ENCODE measurements at places on chromosomes 5 and 9. TPM values are rescaled to one million over a fixed set of nuclear protein-coding genes. Genes with fewer than 3 reads are reported as not detected.

Gene PCDHB15
- total RNA-seq: 7.0 TPM

- no peak for DNase-seq
Measured at GRCh38 chr5:139951983-139952382, 91.1 kb downstream of the NRG2 start.

GRCh38 chr9:125397736-125398135, 136.1 kb downstream of the GAPVD1 start:
- DNase-seq: no peak

Gene MELK
- total RNA-seq: 0.13 TPM

- no peak for DNase-seq
Measured at GRCh38 chr5:115209279-115209678, 39.6 kb upstream of the TRIM36 start.

Gene SOX30
- 0.17 TPM for total RNA-seq

DNA sequence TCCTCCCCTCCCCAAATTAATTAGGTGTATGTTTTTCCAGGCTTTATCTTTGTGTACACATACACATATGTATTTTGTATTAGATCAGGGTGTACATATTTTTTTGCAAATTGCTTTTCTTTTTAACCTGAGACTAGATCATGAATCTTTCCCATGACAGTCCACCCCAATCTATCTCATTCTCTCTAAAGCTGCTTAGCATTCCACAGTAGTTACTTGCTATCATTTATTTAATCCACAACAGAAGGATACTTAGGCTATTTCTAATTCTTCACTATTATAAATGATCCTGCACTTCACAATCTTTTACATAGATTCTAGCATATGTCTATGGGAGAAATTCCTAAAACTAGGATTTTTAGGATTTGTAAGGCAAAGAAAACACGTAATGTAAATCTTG, 43.9 kb downstream of the SH3RF2 start:
- no peak for DNase-seq

Gene SAPCD2
- 0.26 TPM for total RNA-seq

DNA sequence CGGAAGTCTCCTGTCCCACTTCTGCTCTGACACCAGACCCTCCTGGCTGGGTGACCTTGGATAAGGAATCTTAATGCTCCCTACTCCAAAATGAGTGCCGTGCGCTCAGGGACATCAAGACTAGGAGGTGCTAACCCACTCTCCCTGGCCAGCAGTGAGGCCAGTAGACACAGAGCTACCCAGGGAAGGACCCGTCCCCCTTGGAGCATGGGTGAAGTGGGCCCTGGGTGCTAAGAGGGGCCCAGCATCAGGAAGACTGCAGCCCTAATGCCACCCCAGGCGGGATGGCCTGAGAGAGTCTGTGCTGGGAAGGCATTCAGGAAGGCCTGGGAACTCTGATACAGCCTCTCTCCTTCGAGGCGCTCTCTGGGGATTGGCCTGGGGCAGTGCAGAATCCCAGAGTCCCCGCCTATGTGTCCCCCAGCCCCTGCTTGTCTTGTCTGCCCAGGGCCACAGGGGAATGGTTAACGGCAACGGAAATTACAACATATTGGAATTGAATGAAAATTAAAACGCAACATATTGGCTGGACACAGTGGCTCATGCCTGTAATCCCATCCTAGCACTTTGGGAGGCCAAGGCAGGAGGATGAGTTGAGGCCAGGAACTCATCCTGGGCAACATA, 29.7 kb upstream of the RNU6ATAC start:
- DNase-seq: no peak

Gene SH3GL2
- total RNA-seq: 3.3 TPM

DNA sequence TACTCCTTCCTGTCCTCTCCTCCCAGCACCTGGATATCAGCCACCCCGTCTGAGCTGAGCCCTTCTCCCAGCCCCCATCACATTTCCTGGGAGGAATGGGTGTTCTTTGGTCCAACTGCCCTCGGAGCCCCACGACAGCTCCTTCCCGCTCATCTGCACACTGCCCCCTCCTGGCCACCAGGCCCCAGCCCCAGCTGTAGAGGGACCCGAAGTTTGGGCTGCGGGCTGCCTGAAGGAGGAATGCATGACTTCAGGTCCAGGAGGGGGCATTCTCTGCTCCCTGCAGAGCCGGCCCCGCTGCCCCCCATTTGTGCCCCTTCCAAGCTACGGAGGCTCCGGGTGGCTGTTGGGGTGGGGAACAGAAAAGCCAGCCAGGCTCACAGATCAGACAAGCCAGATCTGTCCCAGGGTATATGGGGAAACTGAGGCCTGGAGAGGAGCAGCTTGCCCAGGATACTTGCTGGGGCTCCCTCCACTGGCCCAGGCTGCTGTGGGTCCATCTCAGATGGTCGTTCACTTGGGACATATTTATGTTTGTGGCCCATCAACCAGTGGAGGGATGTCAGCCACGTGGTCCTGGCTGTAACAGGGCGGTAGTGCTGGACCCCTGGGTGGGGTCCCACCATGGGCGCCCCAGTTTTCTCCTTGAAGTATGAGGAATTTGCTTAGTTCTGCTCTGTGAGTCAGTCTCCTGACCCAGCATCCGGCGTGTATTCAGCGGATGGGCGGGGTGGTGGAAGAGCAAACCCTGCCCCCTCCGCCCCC, 33.1 kb downstream of the DAB2IP start:
- DNase-seq: no peak

DNA sequence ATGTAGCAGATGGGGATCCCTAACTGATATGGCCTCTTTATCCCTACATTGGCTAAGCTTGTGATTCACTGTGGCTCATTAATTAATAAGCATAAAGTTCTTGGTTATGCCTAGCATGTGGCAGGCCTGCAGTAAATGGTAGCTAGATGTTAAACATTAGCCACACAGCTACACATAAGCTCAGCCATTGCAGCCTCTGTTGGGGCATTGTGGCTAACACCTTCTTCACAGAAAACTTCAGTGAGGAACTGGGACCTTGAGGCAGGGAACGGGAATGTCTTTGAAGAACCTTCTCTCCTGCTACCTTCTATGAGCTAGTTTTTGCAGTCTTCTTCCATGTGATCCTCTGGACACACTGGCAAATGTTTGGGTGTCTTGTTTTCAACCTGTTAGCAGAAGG, 338.2 kb downstream of the NTRK2 start:
- DNase-seq: no peak

GRCh38 chr5:116773926-116774325, 199.3 kb upstream of the SEMA6A start:
- no peak for DNase-seq

DNA sequence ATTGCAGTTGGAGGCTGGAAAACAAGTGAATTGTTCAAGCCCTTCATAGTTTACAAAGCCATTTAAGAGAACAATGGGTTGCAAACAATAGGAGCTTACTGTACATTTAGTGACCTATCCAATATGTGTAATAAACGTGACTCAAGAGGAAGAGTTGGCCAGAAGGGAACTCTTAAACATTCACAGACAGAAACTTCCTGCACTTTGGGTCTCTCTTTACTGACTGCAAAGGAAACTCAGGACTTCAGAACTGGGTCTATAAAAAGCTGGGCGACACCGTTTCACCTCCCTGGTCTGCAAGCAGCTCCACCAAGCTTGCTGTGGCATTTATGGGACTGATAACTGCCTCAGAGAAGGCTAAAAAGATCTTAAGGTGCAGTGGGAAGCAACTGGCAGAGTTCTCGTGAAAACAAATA, 48.7 kb upstream of the SPATA31D4 start:
- no peak for DNase-seq

- DNase-seq: no peak
Measured at GRCh38 chr9:138042640-138043039, 165.1 kb downstream of the CACNA1B start.

- DNase-seq: no peak
Measured at GRCh38 chr5:109105631-109106267, 304.0 kb downstream of the PJA2 start.

Gene C9orf50
- total RNA-seq: not detected

GRCh38 chr5:68149189-68149588, 66.4 kb upstream of the PIK3R1 start:
- no peak for DNase-seq

- no peak for DNase-seq
Measured at GRCh38 chr5:17412760-17413671, 85.0 kb upstream of the TAF11L2 start.

- DNase-seq: no peak
Measured at GRCh38 chr9:133775951-133776905, 38.1 kb upstream of the SARDH start.

DNA sequence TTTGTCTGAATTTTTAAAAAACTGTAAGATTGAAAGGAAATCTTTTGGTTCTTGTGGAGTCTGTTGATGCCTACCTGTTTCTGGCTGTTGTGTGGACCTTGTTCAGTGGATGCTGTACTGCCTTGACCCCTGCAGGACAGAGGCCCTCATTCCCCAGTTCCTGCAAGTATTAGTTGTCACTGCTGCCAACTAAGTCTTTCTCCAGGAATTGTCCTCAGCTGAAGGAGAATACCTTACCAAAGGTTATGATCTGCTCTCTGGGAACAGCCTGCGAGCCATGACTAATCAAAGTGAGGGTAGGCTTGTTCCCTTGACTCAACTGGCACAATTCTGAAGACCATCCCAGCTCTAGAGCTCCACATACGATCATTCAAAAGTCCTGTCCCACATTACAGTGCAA, 145.3 kb upstream of the FST start:
- no peak for DNase-seq

- no peak for DNase-seq
Measured at GRCh38 chr9:20012232-20012631, 223.4 kb upstream of the SLC24A2 start.

GRCh38 chr9:121192959-121193640, 8.6 kb downstream of the RAB14 start:
- no peak for DNase-seq

Gene RAD17
- 20.2 TPM for total RNA-seq

Gene IL5
- not detected for total RNA-seq

DNA sequence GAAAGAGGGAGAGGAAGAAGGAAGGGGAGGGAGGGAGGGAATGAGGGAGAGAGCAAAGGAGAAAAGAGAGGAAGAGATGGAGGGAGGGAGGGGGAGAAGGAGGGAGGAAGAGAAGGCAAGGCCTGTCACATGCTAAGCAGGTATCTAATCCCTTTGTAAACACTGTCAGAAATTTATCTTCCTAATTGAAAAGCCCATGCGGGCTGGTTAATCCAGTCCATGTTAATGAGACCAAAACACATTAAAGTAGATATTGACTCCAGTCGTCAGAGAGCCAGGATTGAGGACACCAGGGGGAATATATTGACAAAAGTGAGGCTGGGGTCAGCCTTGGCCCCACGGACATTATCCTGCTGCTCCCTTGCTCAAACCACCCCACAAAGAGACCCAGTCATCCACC, 37.4 kb upstream of the ALDH1B1 start:
- no peak for DNase-seq

DNA sequence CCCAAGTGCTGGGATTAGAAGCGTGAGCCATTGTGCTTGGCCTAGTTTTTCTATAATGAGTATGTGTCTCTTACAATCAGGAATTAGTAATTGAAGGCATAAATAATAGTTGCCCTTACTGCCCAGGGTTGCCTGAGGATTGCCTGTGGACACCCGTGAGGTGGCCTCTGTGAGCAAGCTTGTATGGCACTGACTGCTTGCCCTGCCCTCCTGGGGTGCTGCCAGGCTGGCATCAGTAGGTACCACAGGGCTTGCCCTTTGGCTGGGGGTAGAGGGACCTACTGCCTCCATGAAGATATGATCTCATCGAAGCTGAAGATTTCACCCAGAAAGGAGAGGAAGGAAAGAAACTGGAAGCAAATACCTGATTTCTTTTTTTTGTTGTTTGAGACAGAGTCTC, 23.8 kb upstream of the PHF19 start:
- no peak for DNase-seq

GRCh38 chr9:80030801-80031200, 459.0 kb downstream of the TLE4 start:
- DNase-seq: no peak

DNA sequence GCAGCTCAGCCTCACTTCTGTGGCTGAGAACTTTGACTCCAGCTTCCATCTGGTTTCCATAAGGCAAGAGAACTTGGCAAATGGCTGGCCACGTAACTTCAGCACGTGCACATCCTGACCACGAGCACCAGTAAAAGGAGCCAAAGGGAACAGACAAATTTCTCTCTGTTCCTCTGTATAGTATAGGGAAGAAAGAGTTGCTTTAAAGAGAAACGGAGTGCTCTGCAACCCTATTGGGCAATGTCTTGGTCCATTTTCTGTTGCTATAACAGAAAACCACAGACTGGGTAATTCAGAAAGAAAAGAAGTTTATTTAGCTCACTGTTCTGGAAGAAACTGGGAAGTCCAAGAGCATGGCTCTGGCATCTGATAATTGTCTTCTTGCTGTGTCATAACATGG, 558.7 kb downstream of the ACTL7B start:
- DNase-seq: peak; percentile 62

DNA sequence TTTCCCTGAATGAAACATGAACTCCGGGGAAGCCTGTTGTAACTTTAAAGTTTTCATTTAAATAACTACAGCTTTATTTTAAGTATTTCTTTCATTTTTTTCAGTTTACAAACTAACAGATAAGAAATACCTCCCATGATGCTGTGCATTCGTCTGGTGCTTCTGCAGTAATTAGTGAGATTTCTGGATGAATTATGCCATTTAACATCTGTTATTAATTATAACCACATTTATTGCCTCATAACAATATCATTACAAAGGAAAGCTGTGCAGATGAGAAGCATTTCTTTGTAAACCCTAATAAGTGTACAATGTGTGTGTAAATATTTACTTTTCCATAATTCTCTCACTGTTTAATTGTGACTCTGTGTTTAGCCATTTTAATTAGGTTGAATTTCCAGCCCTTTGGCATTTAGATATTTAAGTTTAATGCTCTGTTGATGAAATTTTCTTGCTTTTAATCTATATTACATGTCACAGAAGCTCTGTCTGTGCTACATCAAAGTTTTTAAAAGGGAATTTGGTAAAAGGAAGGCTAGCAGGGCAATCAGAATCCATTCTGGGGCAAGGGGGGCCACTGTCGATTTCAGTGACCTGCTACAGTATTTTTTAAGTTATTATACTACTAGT, 418.0 kb downstream of the SPATA31D1 start:
- no peak for DNase-seq

DNA sequence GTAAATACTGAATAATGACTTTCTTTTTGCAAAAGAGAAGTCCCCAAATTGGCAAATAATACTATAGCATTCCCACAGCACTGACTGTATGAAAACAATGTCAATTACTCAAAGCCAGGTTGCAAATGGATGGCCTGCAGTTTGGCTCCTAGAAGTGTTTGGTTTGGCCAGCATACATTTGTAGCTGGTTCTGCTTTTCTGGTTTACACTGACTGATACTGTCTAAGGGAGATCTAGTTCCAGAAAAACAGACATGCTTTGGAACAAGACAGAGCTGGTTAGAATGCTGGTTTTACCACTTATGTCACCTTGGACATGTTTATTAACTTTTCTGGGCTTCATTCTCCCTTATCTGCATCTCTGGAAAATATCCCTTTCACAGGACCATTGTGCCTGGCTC, 81.5 kb upstream of the TRPM3 start:
- no peak for DNase-seq

All from esophagus muscularis mucosa (tissue), 4 donors.